Iris pigment epithelial cell (primary cell): ENCODE measurements at places on chromosomes 16 and 17.

GRCh38 chr16:66478733-66479511, 51.8 kb downstream of the BEAN1 start:
- peak; percentile 50 for DNase-seq

DNA sequence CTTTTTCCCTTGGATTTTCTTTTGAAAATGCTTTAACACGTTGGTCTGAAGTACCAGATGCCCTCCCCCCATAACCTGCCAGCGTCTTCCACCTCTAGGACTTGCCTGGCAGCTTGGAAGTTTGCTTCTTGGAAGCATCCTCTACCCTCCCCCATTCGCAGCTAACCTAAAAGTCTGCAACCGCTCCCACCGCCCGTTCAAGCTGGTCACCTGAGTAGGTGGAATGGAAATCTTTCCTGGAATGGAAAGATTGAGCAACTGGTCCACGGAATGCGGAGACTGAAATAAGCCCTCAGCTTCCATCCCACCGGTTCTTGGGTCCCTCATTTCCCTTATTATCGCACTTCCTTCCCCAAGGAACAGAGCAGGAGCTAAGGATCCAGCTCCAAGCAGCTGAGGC, 31.4 kb downstream of the HS3ST3B1 start:
- no peak for DNase-seq

DNA sequence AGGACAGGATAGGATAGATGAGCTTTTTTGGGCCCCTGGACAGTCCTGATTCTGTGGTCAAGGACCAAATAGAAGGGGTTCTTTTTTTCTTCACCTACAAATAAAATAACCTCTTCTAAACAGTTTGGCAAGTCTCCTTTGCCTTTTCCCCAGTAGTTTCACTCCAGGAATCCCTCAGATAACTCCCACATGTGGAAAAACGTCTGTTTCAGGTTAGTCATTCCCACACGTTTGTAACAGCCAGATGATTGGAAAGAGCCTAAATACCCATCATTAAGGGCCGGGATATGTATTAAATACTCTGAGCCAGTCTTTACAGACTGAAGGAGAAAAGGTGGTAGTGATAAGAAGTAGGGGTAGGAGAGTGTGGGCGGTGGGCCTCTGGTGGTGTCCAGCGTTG, 58.3 kb downstream of the PLD6 start:
- DNase-seq, result no peak

DNA sequence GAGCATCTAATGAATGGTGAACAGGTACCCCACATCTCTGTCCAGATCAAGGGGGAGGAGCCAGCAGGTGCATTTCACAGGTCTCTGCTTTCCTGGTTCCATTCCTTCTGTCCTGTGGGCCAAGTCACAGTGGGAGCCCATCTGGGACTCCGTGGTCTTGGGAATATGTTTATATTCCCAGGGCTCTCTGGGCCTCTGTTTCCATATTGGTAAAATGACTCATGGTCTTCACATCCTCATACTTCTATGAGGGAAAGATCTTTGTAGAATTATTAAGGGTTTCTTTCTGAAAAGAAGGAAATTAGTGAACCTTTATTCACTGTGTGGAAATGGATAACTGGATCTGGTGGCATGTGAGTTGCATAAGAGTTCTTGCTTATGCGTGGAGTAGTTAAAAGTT, 6.2 kb downstream of the MYOCD start:
- no peak for DNase-seq

- DNase-seq, result no peak
Measured at GRCh38 chr16:89953671-89954406, 5.3 kb downstream of the DEF8 start.
